NCI-H1694 (cell line): ENCODE measurements at places on chromosomes 5 and 9.
A peak's percentile ranks its signal among the peaks of the same experiment; 100 is the strongest.

DNA sequence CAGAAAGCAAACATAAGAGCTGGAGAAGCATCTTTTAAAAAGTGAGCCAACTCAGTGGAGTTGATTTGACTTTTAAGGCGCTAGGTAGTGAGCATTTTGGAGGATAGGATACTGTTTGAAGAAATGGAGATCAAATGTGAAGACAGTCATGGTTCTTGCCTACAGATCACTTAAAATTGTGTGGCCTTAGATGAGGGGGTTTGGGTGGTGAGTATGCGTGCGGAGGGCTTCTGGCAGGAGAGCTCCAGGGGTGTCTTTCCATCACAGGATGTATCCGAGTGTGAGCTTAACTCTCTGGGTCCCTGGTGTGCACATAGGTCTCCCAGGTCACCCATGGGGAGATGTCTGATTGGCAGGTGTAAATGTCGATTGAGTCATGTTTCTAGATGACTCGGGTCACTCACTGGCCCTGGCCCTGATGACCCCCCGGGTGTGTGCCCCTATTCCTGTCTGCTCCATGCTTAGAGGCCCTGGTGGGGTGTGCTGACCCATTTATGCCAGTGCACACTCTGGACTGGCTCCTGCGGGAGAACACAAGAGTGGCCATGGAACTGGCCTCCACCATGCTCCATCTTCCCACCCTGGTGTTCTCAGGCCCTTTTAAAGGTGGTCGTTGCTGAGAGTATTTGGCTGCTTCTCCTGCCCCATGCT lies 274.4 kb downstream of the FSTL4 start:
- no peak for DNase-seq

GRCh38 chr9:129487658-129488483 lies 133.0 kb downstream of the C9orf50 start:
- DNase-seq, result no peak

- no peak for DNase-seq
Measured at GRCh38 chr5:75281716-75282465, 45.2 kb upstream of the ANKRD31 start.

DNA sequence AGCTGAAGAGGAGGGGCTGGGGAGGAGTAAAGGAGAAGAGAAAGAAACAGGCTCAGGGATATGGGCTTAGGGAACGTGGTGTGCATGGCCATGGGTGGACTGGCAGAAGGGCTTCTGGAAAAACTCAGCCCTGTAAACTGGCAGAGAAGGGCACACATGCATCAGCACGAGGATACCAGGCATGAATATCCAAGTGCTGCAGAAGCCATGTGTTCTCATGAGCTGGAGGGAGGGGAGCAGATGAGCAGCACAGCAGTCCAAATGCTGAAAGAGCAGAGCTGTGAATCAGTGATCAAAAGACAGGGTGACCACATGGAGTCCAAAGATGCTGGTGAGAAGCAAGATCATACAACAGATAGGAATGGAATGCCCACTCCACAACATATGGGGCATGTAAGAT lies 72.3 kb downstream of the SEMA5A start:
- DNase-seq, result no peak

DNA sequence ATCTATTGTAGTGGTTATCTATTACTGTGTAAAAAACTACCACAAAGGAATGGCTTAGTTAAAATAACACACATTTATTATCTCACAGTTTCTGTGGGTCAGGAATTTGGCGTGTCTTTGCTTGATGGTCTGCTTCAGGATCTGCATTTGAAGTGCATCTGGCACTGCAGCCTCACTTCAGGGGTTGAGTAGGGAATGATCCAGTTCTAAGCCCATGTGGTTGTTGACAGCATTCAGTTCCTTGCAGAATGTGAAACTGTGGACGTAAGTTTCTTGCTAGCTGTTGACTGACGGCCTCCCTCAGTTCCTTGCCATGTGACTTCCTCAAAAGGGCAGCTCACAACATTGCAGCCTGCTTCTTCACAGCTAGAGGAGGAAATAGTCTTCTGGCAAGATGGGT lies 2.1 kb upstream of the OGN start:
- no peak for DNase-seq

GRCh38 chr9:33161011-33161588 lies 6.0 kb downstream of the B4GALT1 start:
- no peak for DNase-seq

GRCh38 chr5:149301744-149302380 lies 30.2 kb downstream of the AFAP1L1 start:
- DNase-seq, result no peak

GRCh38 chr5:172442592-172442991 lies 11.7 kb downstream of the SH3PXD2B start:
- peak; percentile 24 for DNase-seq

- no peak for DNase-seq
Measured at GRCh38 chr5:77844623-77845323, 68.6 kb upstream of the TBCA start.

DNA sequence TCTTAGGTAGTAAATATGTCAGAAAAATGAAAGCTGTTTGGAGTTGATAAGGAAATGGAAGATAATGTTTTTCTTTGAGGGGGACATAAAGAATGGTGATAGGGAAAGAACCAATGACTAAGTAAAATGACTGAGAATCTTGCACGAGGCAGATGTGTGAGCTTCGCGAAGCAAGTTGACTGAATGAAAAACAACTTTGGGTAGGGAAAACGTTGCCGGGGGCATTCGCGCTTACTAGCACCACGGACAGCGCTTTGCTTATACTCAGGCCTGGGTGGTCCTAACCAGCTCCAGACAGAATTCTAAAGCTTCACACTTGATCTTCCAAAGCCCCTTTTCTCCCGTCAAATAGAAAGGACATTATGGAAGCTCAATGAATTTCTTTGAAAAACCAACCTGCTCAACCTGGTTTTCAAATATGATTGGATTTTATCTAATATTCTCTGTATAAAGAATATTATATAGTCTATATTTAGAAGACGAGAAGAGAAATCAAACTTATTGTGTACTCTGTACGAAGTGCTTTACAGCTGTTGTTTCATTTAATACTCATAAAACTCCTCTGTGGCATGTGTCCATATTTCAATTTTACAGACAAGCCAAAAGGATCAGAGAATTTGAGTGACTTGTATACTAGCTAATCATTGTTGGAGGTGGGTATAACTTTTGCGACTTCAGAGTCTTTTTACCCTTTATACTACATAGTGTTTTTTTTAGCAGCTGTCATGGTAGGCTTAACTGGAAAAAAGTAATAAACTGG lies 1.9 kb upstream of the CDKN2B start:
- no peak for DNase-seq

DNA sequence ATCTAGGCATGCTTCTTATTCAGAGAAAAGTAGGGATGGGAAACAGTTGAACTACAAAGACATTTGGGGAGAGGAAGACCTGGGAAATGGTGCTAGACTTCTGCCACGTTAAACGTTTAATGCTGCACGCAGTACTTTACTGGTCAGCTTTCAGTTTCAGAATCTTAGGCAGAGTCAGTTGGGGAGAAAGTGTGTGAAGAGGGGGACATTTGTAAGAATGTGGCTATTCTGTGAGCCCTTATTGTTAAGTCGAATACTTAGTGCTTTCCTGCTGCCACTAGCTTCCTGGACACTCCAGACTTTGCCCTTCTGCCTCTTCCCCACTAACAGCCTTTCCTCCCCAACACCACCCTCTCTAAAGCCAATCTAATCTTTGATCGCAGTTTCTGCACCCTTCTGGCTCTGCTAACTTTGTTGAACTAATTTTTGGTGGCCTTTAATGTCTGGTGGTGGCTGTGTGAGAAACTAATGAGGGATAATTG lies 6.1 kb downstream of the CYSTM1 start:
- DNase-seq, result no peak

DNA sequence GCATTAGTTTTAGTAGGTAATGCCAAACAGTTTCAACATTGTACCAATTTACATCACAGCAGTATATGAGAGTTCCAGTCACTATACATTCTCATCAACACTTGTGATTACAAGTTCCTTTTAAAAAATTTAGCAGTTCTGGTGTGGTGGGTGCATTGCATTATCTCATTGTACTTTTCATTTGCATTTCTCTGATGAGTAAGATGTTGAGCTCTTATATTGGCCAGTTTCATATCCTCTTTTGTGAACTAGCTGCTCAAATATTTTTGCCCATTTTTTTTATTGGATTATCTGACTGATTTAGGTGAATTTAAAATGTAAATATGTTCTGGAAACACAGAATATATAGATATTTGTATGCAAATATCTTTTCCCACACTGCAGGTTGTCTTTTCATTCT lies 160.9 kb upstream of the NR3C1 start:
- no peak for DNase-seq

DNA sequence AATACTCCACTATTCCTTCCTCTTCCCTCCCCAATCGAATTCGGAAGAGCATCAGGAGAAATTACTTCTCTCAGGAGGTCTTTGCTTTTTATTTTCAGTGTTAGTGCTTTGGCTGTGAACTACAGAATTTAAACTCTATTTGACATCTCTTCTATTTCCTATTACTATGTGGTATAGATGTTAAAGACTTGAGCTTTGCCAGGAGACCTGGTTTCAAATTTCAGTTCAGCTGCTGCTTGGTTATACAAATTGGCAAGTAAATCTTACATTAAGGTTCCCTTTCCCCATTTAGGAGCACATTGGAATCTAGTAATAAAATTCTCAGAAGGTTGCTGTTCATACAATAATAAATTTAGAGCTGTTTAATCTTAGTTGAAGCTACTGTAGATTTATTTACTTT lies 13.1 kb downstream of the UHRF2 start:
- DNase-seq, result no peak

- DNase-seq, result peak; percentile 17
Measured at GRCh38 chr5:4862500-4862899, 277.6 kb upstream of the ADAMTS16 start.

DNA sequence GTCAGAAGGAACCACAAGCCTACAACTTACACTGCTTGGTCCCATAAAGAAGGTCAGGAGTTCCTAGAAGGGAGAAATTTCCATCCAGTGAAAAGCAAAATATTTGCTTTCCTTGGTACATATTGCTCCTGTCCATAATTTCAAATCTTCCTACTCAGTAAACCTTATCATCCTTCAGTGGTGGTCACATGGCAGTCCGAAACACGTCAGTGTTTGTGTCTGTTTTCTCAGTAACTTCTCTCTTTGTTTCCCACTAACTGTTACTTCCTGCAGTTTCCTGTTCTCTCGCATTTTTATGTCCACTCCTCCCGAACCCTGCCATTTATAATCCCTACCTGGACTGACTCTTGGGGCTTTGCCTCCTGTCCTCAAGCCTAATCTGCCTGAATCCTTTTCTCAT lies 129.1 kb downstream of the FANCC start:
- no peak for DNase-seq

DNA sequence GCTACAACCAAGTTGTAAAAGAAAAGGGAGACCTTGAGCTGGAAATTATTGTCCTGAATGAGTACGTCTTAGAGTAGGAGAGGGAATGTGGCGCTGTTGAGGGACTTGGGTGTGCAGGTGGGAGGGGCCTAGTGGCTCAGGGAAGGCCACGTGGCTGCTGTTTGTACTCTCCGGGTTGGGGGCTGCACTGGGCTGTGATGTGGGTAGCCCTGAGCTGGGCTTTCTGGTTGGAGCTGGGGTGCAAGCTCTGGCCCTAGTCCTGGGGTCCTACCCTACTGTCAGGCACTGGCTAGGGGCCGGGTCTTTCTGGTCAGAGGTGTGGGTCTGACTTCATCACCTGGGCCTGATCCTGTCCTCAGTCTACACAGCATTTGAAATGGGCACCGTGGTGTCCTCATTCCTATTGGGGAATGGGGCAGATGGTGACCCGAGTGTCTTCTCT lies 19.1 kb upstream of the GLE1 start:
- no peak for DNase-seq

DNA sequence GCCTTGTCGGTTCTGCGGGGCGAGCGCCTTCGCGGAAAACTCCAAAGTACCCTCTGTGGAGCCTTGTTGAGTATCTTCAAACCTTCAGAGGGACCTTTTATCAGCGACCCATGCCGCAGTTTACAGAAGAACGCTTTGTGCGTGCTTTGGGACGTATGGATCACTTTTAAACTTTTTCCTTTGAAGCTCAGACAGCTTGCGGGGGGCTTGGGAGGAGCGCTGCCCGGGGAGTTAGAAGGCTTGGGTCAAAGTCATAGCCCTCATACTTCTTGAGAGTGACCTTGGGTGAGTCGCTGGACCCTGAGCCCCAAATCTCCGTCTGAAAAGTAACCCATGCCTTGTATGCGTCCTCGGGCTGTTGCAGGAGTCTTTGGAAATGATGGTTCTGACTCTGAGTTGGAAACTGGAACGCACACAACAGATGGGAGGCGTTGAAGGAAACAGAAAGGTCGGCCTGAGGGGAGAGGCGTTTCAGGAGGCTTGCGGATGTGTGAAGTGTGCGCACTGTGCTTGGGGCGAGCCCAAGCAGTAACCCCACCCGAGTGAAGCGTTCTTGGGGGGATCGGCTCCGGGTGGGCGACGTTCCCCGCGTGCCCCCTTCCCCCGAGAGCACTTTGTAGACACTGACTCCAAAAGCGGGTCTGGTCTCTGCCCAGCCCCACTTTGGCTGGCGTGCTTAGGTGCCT lies 661 bp upstream of the SLC25A51 start:
- peak; percentile 11 for DNase-seq

- DNase-seq, result no peak
Measured at GRCh38 chr5:133400120-133400519, 212.2 kb downstream of the FSTL4 start.

DNA sequence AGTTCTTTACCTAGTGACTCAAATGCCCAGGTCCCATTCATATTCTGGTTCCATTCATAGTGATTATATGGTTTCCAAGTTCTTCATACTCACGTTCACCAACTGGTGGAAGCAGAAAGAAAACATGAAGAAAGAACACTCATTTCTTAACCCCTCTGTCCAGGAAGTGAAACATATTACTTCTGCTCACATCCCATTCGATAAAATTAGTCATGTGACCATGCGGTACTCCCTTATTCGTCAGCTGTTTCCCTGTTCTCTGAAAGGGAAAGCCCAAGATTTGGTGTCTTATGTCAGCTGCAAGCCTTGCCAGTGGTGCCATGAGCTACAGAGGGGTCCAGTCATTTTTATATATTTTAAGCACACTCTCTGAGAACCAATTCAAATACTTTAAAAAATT lies 387.0 kb upstream of the DMAC1 start:
- no peak for DNase-seq

DNA sequence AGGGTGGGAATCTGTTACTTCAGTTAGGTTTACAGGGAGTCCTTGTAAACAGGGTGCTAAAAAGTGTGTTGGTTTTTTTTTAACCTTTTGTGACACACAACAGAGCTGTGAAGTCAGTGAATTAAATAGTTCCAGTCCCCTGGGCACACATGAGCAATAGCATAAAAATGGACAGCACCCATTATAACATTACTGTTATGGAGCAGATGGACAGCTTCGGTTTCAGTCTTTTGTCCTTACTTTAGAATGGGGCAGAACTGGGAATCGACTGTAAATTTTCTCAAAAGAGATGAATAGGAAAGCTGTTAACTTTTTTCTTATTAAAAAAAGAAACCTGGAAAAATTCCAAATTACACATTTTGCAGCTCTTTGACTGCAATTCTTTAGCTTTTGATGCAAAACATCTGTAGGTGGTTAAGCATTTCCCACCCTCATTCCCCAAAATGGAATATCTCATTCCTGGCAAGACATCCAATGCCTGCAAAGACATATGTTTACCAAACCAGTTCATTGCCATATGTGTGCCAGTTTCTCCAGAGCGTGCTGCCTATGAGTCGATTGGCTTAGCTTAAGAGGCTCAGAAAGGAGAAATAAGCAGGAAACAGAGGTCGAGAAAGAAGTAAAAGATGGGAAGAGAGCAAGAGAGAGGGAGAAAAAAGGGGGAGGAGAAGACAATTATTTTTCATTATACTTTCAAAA lies 212.3 kb upstream of the TMEM161B start:
- peak; percentile 76 for DNase-seq

GRCh38 chr5:151740958-151741373 lies 17.5 kb downstream of the ATOX1 start:
- DNase-seq, result no peak
